Lower lobe of right lung (tissue), 2 donors: ENCODE measurements at places on chromosomes 12 and 14.

GRCh38 chr12:108561852-108562347, 496 bp upstream of the ISCU start:
- DNase-seq = no peak

DNA sequence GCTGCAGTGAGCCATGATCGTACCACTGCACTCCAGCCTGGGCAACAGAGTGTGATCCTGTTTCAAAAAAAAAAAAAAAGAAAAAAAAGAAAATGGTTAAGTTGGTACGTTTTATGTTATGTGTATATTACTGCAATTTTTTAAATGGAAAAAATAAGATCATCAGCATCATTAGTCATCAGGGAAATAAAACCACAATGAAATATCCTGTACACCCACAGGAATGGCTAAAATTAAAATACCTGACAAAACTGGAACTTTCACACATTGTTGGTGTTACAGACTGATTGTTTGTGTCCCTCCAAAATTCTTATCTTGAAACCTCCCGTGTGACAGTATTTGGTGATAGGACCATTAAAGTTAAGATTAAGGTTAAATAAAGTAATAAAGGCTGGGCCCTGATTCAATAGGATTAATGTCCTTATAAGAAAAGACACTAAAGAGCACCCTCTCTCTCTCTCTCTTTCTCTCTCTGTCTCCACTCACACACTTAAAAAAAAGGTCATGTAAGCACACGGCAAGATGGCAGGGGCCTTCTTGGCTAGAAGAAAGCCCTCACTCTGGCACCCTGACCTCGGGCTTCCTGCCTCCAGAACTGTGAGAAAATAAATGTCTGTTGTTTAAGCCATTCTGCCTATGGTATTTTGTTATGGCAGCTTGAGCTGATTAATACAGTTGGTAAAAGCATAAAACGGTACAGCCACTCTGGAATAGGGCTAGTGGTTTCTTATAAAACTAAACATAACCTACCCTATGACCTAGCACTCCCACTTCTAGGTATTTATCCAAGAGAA, 48.3 kb upstream of the ZFP36L1 start:
- no peak for DNase-seq

GRCh38 chr12:44000309-44000952, 164.6 kb downstream of the TMEM117 start:
- no peak for DNase-seq

GRCh38 chr14:69090187-69090789, 62.6 kb downstream of the DCAF5 start:
- no peak for DNase-seq

DNA sequence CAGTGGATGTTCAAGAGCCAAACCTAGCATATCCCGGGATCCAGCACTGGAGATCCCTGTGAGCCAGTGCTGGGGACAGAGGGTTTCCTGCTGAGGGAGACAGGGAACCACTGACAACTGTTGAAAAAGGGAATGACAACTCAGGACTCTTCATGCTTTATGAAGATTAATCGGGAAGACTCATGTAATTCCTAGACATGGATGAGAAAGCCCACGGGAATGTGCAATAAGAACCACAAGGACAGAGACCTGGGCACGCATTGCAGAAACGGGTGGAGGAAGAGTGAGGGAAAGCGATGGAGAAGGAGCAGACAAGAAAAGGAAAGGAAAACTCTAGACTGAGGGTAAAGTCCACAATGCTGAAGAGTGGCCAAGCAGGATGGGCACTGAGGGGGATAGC, 296.0 kb downstream of the PCNX1 start:
- DNase-seq = no peak

GRCh38 chr12:89386138-89386537, 33.8 kb upstream of the DUSP6 start:
- no peak for DNase-seq

- DNase-seq = no peak
Measured at GRCh38 chr12:68334132-68334531, 2.0 kb upstream of the MDM1 start.

GRCh38 chr12:50514526-50515276, 9.9 kb downstream of the DIP2B start:
- no peak for DNase-seq

GRCh38 chr12:54762390-54762789, 91.9 kb upstream of the MUCL1 start:
- DNase-seq = no peak

- peak; percentile 69 for DNase-seq
Measured at GRCh38 chr14:81219759-81220579, 790 bp downstream of the GTF2A1 start.

- no peak for DNase-seq
Measured at GRCh38 chr14:70087380-70087697, 101.4 kb downstream of the SLC8A3 start.

- DNase-seq = no peak
Measured at GRCh38 chr14:74638966-74639365, 26.9 kb upstream of the LTBP2 start.

- DNase-seq = no peak
Measured at GRCh38 chr14:103894034-103894722, 34.1 kb upstream of the TDRD9 start.

DNA sequence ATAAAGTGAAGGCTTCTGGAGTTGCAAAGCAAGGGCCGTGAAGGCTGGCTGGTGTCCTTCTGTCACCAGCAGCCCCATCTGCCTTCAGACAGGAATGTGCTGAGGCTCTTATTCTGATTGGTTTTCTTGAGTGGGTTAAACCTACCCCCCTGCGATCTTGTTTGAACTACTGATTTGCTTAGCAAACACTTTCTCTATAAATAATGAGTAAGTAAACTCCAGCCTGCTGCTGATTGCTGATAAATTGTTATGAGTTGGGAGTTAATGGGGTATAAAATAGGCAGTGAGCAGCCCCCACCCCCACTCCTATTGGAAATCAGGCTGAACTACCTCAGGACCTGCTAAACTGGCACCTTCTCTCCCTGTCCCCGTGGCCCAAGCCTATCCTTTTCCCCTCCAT, 146.1 kb upstream of the NOS1 start:
- DNase-seq = no peak

DNA sequence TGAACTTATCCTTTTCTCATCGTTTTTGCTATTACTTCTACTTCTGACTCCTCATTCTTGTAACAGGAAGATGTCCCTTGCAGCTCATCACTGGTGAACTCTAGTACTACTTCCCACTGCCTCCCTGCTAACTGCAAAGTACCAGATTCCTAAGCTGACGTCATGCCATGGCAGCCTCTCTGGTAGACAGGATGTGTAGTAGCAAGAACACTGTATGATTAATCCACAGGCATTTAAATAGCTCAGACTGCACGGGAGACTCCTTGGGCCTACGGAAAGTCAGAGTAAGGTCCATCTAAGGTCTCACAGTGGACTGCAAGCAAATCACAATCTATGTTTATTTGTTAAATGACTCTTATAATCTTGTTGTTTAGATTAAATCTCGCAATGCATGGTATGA, 43.5 kb downstream of the DNAI7 start:
- DNase-seq = no peak

- DNase-seq = peak; percentile 86
Measured at GRCh38 chr12:6430124-6430989, 14.4 kb upstream of the CD27 start.

DNA sequence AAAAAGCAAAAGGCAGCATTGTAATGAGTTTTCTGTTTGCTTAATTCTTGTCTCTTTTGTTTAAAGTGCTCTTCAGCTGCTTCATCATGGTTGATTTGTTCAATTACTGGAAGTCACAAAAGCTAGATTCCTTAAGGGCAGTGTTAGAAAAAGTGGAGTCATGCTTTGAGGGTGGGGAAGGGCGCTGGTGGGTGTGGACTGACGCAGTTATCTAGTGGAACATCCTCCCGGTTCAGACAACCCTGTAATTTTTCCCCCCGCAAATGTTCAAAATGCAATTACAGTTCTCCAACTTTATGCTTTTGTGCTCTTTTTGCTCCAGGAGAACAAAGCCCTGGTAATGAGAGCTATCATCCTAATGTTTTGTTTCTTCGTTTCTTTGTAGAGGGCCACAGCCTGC, 2.1 kb downstream of the AKAP6 start:
- no peak for DNase-seq

GRCh38 chr12:71460850-71461609, 21.4 kb downstream of the LGR5 start:
- no peak for DNase-seq
